ENCODE measurements at places on chromosomes 3 and 15. TPM values are rescaled to one million over a fixed set of nuclear protein-coding genes. Genes with fewer than 3 reads are reported as not detected.
A peak's percentile ranks its signal among the peaks of the same experiment; 100 is the strongest.

GABRB3 gene
- total RNA-seq: 1.5 TPM

TMEM207 gene
- total RNA-seq: not detected

MYO5A gene
- total RNA-seq: 27.7 TPM

SCN11A gene
- total RNA-seq: 0.28 TPM

SPESP1 gene
- not detected for total RNA-seq

PRICKLE2 gene
- 11.6 TPM for total RNA-seq

FRMD5 gene
- 59.7 TPM for total RNA-seq

LYZL4 gene
- 4.3 TPM for total RNA-seq

BUB1B gene
- 157 TPM for total RNA-seq

SLCO2A1 gene
- total RNA-seq: 0.49 TPM

GRCh38 chr15:56491110-56491722, 26.3 kb upstream of the MNS1 start:
- peak; percentile 84 for DNase-seq

DNA sequence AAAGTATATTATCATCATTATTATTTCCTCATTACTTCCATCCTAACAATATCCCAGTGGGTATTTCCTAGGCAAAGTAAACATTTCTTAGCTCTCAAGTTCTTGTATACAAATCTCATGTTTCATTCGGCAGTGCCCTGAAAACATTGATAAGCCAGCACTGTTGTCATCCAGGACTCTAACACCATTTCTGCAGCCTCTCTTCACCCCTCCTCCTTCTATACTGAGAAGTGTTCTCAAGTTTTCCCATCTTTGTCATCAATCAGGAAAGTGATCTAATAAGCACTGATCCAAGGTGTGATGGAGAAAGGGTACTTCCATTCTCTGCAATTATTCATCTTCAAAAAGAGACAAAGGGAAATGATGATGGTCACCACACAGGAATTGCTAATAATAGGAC, 168.4 kb upstream of the CCDC54 start:
- DNase-seq: no peak

DNA sequence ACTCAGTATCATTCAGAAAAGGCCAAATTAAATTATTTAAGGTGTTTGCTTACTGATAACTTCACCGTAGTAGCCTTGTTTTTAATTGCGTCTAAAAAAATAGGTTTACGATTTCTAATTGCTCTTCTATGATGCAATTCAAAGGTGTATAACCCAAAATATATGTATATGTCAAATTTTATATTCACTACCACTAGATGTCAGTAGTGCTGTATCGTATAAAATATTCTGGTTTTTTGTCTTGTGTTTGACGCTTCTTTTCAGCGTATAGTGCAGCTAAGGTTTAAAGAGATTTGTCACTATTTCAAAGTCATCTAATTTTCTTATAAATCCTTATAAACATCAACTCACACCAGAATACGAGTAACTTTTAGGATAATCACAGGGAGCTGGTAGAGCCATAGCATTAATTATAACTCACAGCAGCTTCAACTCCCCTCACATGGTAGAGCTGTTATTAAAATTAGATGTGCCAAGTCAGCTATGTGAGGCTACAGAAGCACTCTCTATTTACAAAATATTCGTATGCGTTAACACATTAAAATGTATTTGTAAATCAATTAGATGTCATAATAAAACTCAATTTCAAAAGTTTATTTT, 3.5 kb downstream of the PFN2 start:
- DNase-seq: peak; percentile 37

GRCh38 chr3:128863560-128863959, 15.9 kb upstream of the ACAD9 start:
- DNase-seq: no peak

DNA sequence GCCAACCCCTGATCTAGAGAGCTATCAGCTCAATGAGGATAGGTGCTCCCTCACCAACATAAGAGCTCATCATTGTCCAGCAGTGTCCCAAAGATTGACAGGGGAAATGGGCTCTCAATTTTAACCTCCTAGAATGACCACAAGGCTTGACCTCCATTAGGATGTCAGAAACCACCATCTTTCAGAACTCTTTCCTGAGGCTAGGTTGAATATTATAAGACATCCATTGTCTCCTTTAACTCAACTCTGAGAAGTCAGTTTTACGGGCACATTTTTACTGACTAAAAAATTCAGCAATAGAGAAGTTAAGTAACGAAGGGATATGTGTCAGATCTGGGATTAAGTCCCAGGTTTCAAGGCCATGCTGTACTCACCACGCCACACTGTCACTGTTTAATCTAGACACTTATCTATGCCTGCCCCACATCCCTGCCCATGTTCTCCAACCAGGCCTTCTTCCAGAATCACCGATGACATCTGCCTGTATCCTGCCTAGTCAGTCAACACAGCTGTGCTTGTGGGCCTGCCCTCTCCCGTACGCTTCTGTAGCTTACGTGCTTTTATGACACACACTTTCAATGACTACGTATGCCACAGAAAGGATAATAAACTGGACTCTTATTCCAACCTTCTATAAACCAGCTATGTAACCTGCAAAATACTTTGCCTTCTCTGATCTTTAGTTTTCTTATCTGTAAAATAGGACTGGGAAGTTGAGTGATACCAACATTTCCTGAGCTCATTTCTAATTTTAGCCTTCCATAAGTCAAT, 17.1 kb upstream of the MUC13 start:
- peak; percentile 47 for DNase-seq

- DNase-seq: no peak
These were observed 9.2 kb upstream of the ATP8B4 start for GRCh38 chr15:50128266-50128665.

DNA sequence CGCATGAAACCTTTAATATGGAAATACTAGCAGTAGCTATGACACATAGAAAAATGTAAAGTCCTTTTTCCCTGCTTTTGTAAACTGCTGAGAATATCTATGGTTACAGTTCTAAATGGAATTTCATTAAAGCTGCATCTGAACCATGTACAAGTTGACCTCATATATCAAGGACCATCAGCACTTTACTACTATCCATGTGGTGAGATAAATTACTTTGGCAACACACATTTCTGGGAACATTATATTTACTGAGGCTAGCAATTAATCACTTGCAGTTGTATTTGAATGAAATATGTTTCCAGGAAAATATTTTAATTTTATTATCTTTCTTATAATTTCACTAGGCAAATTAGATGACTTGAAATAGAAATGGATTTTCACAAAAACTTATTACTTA, 545.5 kb downstream of the NAALADL2 start:
- DNase-seq: no peak

- DNase-seq: peak; percentile 71
These were observed 348.6 kb downstream of the PLCL2 start for GRCh38 chr3:17233398-17233800.

DNA sequence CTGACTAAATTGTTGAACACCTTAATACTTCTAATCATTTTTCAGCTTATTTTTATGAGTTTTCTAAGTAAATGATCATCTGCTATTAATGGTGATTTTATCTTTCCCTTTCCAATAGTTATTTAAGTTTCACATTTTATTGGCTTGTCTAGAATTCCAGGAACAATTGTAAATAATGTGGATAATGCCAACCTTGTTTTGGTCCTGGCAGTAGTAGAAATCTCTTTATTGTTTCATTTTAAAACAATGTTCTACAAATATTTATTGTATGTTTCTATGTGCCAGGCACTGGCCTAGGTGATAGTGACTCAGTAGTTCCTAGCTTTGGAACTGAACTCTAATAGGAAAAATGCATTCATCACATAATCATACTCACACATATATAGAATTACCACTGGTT, 264.1 kb downstream of the ADAMTSL3 start:
- no peak for DNase-seq

DNA sequence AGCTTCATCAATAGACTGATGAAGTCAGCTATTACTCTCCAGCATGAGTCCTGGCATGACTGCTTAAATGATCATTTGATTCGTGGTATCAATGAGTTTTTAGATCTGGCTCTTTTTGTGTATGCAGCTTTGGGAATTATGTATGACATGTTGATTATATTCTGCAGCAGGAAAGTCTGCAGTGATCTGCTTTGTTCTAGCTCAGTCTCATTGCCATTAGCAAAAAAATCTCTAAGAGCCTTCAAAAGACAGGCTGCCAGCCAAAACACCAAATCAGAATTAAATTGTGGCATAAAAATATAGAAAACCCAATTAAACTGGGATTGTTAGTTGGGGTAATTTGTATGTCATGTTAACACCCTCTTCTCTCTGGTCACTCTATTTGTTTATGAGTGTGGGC, 1021.0 kb upstream of the SEMA6D start:
- DNase-seq: no peak

- DNase-seq: no peak
These were observed 12.2 kb upstream of the MAPK6 start for GRCh38 chr15:52006702-52007340.

GRCh38 chr3:13166243-13167063, 93.2 kb upstream of the IQSEC1 start:
- DNase-seq: no peak

DNA sequence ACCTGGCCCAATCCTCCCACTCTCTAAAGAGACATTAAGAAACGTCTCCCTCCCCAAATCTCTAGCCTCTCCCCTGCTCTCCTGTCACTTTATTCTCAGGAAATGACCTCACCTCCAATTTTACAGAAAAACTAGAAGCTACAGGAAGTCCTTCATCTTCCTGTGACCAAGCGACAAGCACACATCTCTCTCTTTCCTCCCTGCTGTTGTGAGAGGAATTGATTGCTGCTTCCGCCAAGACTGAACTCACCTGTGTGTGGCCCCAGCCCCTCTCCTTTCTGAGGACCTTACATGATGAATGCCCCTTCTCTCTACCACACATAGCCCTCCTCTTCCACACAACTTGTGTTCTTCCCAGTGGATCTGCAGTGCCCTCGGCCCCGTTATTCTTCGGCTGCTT, 18.2 kb downstream of the DNAJB8 start:
- DNase-seq: no peak

DNA sequence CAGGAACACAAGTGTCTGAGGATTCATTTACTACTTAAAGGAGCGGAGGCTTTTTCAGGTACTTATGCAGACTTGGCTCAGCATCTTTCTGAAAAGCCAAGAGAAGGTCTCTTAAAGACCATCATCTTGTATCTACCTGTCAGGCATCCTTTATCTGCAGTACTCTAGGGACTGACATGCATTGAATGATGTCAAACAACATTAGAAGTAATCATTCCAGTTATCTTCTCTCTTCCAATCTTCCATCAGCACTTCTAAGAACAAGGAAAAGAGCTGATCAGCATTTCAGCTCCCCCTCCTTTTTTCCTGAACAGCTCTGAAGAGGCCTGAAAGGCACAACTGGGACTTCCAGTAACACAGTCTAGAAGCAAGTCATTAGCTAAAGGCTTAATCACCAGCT, 214.8 kb downstream of the KCNH8 start:
- DNase-seq: no peak

GRCh38 chr3:2579206-2579605, 480.5 kb downstream of the CNTN4 start:
- DNase-seq: no peak

- no peak for DNase-seq
These were observed 26.4 kb upstream of the KLF13 start for GRCh38 chr15:31300208-31300661.

- DNase-seq: peak; percentile 16
These were observed 37.3 kb downstream of the DZIP1L start for GRCh38 chr3:138078096-138078495.
